ENCODE measurements at places on chromosomes 6 and 20.
A peak's percentile ranks its signal among the peaks of the same experiment; 100 is the strongest.

DNA sequence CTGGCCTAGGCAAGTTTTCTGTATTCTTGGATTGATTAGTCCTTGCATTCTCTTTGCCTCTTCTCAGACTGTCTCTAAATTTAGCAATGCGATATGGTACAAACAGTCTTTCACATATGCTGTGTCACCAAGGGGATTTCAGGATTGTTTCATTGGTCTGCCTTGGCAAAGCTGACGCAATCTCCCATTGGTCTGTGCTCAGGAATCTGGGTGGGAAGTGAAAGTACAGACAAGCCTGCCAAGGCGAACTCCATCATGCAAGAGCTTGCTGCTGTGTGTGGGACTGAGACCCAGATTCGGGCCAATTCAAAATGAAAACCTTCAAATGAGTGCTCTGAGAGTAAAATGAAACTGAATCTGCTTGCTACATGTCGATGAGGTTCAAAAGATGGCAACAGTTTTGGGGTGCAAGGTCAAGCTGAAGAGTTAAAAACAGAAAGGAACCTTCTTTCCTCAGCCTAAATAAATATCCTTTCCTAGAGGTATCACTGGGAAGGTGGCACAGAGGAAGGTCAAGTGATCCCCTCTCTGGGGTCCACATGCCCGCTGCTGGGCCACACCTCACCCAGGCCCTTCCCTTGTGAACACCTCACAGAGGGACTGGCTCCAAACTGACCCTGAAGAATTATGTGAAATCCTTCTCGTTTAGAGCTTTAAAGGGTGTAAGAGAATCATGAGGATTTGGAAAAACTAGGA is 198.8 kb upstream of the PREP start:
- DNase-seq, result no peak

DNA sequence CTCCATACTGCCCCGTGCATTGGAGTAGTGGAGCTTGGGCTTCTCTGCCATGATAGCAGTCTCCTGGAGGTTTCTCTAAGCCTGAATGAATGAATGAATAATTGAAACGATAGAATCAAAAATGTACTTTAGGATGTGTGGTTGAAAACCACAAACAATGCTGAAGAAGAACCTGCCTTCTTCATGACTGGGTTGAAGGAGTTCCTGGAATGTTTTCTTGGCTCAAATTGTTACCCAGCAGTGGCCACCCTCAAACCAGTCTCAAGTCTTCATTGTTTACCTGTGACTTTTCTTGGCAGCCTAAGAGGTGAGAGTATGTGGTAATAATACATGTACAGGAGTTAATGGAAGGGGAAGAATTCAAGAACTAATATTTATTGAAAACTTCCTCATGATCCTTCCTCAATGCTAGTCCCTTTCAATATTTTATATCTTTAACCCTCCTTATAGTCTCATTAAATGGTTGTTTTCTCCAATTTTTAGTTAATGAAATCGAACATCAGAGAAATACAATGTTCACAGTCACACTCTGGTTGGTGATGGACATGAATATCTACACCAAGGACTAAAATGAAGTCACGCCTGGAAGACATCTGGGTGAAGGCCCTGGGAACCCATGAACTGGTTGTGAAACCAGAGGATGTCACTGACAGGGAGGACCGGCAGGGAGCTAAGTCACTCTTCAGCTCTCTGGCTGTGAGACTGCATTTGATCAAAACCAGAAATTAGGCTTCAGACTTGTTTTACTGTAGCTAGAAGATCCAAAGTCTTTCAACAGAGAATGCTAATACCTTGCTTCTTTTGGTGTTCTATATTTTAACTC is at the start of gene GSTA5:
Gene GSTA5 (minus strand): TSS at position 51 of the 823 bp plus-strand sequence.
- DNase-seq, result no peak

GRCh38 chr20:33154252-33154651 is 13.7 kb upstream of the BPIFA2 start:
- DNase-seq, result no peak

DNA sequence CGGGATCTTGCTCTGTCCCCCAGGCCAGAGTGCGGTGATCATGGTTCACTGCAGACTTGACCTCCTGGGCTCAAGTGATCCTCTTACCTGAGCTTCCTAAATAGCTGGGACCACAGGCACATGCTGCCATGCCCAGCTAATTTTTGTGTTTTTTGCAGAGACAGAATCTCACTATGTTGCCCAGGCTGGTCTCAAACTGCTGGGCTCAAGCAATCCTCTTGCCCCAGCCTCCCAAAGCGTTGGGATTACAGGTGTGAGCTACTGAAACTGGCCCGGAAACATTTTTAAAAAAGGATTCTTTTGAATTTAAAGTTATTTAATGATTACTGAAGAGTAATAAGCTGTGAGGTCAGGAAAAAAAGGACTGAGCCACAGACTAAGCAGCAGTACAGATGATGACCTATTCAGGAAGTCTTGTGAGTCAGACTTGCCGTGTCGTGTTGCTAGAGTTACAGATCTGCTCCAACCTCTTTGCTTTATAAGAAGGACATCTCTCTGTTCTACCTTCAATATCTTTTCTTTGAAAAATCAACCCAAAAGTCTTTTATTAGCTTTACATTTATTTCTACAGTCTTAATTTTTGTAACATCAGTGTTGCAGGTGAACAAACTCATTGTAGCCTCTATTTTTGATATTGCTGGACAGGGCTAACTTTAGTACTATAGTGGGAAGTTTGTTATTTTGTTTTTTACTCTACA is 108.7 kb downstream of the NCOA3 start:
- DNase-seq, result peak; percentile 27

DNA sequence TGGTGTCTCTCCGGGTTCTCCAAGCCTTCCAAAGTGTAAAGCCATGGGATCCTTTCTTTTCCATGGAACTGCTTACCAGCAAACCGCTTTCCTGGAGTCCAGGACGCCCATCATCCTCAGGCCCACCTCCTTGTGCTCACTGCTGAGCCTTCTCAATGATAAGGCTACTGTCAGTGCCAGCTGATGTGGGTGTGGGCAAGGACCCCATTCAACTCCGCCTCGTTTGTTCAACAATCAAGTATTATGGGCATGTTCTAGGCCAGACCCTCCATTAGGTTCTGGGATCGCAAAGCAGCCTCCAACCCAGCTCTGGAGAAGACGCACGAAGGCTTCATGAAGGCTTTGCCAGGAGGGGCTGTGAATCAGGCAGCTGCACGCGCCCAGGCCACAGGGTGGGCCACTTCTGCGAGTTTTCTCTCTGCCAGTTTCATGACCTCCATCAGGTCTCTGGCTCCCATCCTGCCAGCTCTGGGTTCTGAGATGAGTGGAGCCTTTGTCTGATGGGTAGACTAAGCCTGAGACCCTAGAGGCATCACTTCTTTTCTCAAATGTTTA is 177.1 kb downstream of the MRPL14 start:
- DNase-seq, result no peak

- no peak for DNase-seq
Observed at GRCh38 chr6:82371799-82372546, 8.4 kb downstream of the TPBG start.

GRCh38 chr20:39800548-39800947 is 838.4 kb downstream of the DHX35 start:
- no peak for DNase-seq

Data from stimulated activated CD8-positive, alpha-beta memory T cell treated with anti-CD3 and anti-CD28 coated beads, Interleukin-15, amount 100 ng/mL, for 24 hours (primary cell).